ENCODE measurements at places on chromosomes 5 and 9. TPM values are rescaled to one million over a fixed set of nuclear protein-coding genes. Genes with fewer than 3 reads are reported as not detected.

The SPATA6L gene
- 12.5 TPM for total RNA-seq

The CATSPER3 gene
- 0.29 TPM for total RNA-seq

The ATP6V1G1 gene
- 19.7 TPM for total RNA-seq

The PCDHA5 gene
- 0.37 TPM for total RNA-seq

The NSG2 gene
- total RNA-seq, result 0.47 TPM

The FIBCD1 gene
- total RNA-seq, result not detected

The PCDHA8 gene
- 0.44 TPM for total RNA-seq

The BTNL3 gene
- total RNA-seq, result 0.14 TPM

The KCNV2 gene
- not detected for total RNA-seq

The LPAR1 gene
- 4.4 TPM for total RNA-seq
